ENCODE measurements at places on chromosomes 2 and 18.

DNA sequence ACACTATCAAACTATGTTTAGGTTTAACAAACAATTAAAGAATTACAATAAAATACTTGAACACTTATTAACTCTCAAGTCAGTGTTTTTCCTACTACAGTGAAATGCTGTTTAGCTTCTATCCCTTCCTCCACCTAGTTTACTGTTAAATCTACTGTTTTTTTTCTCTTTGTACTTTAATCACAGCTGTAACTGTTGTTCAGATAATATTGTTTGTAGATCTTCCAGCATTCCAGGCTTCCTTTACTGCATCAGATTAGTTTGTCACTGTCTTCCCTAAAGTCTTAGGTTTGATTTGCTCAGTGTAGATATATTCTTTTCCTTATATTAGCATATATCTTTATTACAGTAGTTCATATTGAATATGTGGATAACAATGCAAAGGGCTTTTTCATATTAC lies 22.5 kb downstream of the BIRC6 start:
- no peak for DNase-seq

GRCh38 chr18:10124071-10124470 lies 210.3 kb downstream of the VAPA start:
- DNase-seq: no peak

- DNase-seq: no peak
Measured at GRCh38 chr2:150095361-150096095, 391.9 kb downstream of the RND3 start.

GRCh38 chr2:33223856-33224255 lies 252.6 kb upstream of the RASGRP3 start:
- no peak for DNase-seq

DNA sequence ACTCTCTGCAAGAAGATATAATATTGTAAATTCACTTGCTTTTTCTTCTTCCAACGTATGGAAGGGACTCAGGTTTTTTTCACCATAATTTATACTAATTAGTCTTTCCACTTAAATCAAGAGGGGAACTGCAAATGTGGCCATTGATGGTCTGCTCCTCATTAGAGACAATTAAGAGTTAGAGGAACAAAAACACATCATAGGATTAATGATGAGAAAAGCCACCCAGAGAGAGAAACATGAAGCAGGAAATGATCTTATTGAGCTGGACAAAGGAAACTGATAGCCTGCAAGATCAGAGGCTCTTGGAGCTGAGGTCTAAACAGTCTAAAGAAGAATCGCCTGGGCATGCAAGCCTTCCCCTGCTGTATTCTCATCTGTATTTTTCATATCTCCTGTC lies 151.2 kb upstream of the NRP2 start:
- no peak for DNase-seq

Data from stimulated activated naive CD8-positive, alpha-beta T cell treated with anti-CD3 and anti-CD28 coated beads, Interleukin-15, Interleukin-2, amounts not matched to agents 100 U/mL and 50 U/mL, for 24 hours (primary cell).